ENCODE measurements at places on chromosomes 12 and 14. TPM values are rescaled to one million over a fixed set of nuclear protein-coding genes. Genes with fewer than 3 reads are reported as not detected.
A peak's percentile ranks its signal among the peaks of the same experiment; 100 is the strongest.

DNA sequence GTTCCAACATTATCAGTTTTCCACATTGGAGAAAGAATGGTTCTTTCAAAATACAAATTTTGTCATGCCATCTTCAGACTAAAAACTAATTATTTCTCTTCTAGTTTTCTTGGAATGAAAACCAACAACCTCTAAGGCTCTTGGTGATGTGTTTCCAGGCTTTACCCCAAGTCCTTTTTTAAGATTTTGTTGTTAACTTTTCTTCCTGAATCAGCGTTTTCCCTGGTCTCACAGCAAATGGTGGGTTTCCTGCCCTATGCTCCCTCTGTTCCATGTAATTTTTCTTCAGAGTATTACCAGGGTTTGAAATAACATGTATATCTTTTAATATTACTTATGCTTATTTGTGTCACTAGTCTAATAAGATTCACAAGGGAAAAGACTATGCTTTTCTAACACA, 1311.9 kb downstream of the LRFN5 start:
- no peak for DNase-seq

DNA sequence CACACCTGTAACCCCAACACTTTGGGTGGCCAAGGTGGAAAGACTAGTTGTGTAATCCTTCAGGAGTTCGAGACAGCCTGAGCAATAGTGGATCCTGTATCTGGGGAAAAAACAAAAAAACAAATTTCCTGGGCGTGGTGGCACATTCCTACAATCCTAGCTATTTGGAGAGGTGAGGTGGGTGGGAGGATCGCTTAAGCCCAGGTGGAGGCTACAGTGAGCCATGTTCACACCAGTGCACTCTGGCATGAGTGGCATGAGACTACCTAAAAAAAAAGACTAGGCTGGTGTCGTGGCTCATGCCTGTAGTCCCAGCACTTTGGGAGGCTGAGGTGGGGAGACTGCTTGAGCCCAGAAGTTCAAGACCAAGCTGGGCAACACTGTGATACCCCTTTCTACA, 17.2 kb downstream of the PTGES3 start:
- DNase-seq = no peak

GRCh38 chr14:20494935-20495766, 10.2 kb upstream of the RNASE10 start:
- no peak for DNase-seq

GRCh38 chr14:82766996-82767395, 1233.3 kb upstream of the SEL1L start:
- no peak for DNase-seq

- DNase-seq = no peak
Observed at GRCh38 chr12:6708960-6709394, 8.4 kb upstream of the PIANP start.

DNA sequence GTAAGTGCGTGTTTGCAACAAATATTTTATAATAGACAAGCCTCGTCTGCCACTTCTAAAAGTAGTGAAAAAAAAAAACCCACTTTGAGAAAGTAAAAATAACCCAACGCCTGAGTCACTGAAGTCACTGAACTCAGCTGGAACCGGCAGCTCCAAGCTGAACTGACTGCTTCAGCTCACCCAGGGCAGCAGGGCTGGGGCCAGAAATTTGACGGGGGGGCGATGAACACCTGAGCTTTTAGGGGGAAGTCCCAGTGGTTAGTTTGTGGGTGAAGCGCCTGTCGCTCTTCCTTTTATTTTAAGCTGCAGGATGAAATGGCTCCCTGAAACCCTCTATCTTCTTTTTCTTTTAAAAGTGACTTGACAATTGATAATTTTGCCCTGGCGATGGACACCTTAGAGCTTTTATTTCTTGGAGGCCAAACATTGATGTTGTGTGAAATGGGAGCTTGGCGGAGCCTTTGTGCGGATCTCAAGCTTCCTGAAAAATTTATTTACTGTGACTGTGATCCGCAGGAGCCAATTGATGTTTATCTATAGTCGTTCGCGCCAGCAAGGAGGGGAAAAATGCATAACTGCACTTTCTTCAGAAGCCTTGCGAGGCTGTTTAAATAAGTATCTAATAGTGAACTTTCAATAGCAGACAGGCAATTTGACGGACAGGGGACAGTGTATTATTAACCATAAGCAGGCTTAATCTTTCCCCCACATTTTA, 173.2 kb upstream of the MYL2 start:
- DNase-seq = no peak

- DNase-seq = no peak
Observed at GRCh38 chr12:120266180-120266870, 795 bp upstream of the PXN start.

DNA sequence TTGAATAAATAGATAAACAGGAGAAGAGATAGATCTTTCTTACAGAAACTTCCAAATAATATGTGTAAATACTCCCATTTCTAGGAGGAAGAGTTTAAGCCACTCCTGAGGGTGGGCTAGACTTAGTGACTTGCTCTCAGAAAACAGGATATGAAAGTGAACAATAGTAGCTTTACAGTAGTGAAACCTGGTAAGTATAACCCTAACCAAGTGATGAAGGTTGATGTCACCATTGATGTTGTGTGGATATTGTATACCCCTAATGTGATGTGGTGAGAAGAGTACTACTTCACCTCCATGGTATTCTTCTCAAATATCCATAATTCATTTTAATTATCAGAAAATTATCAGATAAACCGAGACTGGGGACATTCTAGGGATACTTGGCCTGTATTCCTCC, 20.9 kb downstream of the AKAP6 start:
- no peak for DNase-seq

GRCh38 chr12:89101440-89101839, 250.9 kb downstream of the DUSP6 start:
- DNase-seq = peak; percentile 23

DNA sequence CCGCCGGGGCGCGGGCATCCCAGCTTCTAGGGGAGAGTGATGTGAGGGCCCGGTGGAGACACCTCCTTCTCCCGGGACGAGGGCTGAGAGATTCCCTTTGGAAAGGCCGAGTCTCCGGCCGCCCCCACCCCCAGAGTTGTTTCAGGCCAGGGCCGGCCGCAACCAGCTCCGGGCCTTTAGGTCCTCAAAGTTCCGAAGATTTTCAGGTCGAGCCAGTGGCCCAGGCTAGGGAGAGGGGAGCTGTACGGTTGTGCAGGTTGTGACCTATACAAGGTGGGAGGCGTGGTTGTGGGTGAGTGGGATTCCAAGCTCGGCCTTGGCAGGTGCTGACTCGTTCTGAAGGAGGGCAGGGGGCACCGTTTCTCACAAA, 18.4 kb upstream of the ANKRD33 start:
- peak; percentile 49 for DNase-seq

- DNase-seq = peak; percentile 98
Observed at GRCh38 chr12:53625946-53626701, at the start of gene ATF7. TSS of gene ATF7 (minus strand) at chr12:53626382. CDS start at chr12:53601000, 25,382 bp downstream.

GRCh38 chr12:51087818-51088217, 4.4 kb upstream of the CSRNP2 start:
- no peak for DNase-seq

DNA sequence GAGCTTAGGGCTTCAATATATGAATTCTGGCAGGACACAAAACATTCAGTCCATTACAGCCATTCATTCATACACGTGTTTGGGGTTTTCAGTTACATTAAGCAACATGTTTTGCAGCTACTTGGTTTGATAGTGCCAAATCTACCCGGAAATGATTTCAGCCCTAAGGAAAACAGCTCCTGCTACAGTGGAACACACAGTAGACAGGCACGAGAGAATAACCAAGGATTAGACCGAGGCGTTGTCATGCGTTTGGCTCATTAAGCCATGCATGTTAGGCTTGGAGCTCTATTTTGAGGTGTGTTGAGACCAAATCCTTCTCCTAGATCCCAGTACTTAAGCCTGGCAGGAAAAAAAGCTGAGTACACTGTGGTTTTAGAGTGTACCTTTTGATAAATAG, 177.4 kb downstream of the PRKCH start:
- DNase-seq = no peak

GRCh38 chr12:69474456-69474855, 4.3 kb downstream of the FRS2 start:
- DNase-seq = no peak

Gene PSMC6
- 132 TPM for total RNA-seq

Gene ACSM4
- total RNA-seq = not detected

Gene P2RX2
- 0.15 TPM for total RNA-seq

Gene CCDC197
- not detected for total RNA-seq

Gene SSPN
- total RNA-seq = 0.50 TPM

All from neural progenitor cell (in vitro differentiated cells).